ENCODE measurements at places on chromosomes 2 and 18. TPM values are rescaled to one million over a fixed set of nuclear protein-coding genes. Genes with fewer than 3 reads are reported as not detected.

DNA sequence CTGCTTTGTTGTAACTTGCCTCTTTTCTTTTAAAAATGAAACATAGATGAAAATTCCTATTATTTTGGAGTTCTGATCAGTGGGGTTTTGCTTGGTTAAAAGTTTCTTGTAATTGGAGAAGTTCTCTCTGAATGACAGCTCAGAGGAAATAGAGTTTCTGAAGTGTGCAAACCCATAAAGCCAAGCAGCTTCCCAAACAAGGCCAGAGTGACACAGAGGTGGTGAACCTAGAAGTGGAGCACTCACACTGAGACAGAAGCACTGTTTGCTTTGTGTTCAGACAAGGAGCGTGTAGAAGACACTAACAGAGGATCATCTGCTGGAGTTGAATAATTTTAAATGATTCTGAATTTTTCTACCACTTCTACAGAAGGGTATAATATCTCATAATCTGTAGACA lies 49.2 kb downstream of the FBXO48 start:
- no peak for DNase-seq

GRCh38 chr18:49678440-49678839 lies 116.6 kb downstream of the LIPG start:
- no peak for DNase-seq

GRCh38 chr2:30686669-30687068 lies 120.6 kb downstream of the CAPN13 start:
- no peak for DNase-seq

CREG2 gene
- not detected for total RNA-seq

Data from CD8-positive, alpha-beta T cell (primary cell).